ENCODE measurements at places on chromosomes 6 and 20.

GRCh38 chr6:44706011-44706410 lies 318.5 kb downstream of the CDC5L start:
- no peak for DNase-seq

DNA sequence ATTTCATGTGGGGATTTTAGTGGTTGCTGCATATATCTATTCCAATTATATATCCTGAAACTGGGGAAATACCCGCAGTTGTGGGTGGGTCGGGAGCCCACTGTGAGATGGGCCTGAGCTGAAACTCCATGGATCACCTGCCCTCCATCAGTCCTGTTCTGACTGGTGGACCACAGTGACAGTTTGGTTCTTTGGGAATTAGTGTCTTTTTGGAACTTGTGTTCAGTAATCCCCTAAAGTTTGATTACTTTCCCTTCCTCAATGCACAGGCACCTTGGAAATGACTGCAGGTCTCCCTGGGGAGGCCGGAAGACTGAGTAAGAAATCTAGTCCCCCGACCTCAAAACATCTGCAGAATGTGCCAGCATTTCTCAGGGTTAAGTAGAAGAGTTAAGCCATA lies 11.3 kb downstream of the STK35 start:
- DNase-seq, result no peak

DNA sequence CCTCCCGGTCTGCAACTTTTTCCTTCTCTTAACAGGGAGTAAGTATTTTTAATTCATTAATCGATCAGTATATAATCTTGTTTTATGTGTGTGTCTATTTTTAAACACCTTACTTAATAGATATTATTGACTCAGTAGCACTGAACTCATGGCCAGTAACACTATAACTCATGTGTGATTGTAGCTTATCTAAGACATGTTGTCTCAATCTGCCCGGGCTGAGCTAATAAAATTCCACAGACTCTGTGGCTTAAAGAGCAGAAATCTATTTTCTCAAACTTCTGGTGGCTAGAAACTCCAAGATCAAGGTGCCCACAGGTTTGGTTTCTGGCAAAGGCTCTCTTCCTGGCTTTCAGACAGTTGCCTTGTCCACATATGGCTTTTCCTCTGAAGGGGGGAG lies 68.8 kb upstream of the TNFAIP3 start:
- no peak for DNase-seq

DNA sequence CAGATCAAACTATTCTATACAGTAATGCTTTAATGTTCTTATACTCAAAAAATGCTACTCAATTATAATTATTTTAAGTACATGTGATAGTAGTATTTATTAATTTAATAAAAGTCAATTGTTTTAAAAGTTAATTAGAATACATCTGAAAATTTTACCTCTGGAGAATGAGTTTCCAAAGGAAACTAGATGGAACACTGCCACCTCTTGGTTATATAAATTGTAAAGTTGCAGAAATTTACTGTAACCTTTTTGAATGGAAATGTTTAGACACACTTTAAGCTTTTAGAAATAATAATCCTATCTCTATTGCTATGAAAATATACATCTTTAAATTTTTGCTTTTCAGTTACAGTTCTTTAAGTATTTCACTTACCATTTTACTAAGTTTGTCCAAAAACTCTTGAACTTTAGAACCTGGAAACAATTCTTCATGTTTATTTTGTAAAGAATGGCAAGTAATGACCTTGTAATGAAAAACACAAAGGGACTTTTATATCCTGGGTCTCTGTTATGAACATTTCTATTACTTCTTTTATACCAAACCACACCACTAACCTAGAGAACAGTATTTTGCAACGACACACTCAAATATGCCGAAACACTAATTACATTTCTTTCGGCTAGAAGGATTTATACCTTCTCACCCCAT lies 10.9 kb upstream of the BMP5 start:
- no peak for DNase-seq

DNA sequence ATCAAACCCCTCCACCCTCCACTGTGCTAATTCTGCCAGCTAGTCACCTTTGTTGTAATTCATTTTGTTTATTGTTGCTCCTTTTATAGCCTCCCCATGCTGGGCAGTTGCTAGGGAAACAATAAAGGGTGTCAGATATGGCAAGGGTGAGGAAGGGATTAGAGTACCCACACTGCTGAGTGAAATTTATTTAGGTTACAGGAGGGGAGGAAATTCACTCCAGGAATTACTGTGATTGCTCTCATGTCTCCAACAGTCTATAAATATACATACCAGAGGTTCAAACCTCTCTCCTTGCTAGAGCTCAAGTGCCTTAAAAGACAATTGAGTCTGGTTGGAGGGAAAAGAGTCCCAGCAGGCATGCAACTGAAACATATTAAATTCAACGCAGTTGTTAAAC lies 90.6 kb upstream of the ADGRF1 start:
- peak; percentile 86 for DNase-seq

GRCh38 chr6:568954-569523 lies 87.9 kb downstream of the HUS1B start:
- DNase-seq, result no peak

- DNase-seq, result no peak
Measured at GRCh38 chr6:135231469-135231844, 50.3 kb downstream of the MYB start.

DNA sequence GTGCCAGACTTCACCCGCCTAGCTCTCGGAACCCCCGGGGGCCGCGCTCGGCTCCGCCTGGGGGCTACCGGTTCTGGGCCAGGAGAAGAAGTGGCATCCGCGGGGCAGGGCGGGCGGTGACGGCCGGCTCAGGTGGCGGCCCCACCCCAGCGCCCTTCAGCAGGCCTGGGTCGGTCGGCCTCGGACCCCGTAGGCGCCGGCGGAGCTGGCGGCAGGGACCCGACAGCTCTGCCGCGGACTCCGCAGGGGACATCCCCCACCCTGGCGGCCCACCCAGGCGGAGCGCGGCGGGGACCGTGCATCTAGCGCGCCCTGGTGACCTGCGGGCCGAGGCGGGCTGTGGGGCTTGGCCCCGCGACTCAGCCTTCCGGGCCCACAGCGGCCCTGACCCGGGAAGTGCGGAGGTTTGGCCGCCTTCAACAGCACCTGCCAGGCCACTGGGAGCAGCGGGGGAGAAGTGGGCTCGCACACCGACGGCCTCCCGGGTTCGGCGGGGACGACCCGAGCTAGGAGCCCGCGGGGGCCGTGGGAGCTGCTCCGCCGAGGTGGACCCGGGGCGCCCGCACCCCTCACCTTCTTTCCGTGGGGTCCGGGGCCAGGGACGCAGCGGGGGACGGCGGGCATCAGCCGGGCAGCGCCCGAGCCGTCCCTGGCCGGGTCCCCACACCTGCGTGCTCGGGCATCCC lies 87.1 kb downstream of the TMEM242 start:
- DNase-seq, result no peak

DNA sequence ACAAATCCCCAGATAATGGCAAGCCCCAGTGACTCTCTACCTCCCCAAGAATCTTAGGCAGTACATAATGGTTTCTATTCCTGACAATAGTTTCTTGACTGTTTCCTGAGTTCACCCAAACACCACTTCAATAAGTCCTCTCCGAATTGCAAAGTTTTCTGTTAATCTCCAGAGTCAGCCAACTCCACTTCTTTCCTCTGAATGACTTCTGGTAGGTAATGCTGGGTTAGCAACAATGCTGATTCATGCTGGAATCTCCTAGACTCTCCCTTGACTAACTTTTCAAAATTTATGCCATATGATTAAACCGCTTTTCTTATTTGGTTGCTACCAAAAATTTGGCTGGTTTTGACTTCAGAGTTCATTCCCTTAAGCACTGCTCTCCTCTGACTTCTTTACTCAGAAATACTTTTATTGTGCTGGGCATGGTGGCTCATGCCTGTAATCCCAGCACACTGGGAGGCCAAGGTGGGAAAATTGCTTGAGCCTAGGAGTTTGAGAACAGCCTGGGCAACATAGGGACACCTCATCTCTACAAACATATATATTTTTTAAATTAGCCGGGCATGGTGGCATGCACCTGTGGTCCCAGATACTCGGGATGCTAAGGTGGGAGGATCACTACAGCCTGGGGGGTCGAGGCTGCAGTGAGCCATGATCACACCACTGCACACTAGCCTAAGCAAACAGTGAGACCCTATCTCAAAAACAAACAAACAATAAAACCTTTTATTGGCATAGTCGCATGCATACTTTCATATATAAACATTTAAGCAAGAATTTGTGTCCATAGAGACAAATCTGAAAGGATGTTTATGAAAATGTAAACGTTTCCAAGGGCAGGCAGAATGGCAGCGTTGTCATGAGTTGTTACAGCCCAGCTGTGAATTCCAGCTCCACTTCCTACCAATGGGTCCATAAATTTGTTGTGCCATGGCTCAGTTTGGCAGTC lies 249.3 kb upstream of the PLN start:
- no peak for DNase-seq

DNA sequence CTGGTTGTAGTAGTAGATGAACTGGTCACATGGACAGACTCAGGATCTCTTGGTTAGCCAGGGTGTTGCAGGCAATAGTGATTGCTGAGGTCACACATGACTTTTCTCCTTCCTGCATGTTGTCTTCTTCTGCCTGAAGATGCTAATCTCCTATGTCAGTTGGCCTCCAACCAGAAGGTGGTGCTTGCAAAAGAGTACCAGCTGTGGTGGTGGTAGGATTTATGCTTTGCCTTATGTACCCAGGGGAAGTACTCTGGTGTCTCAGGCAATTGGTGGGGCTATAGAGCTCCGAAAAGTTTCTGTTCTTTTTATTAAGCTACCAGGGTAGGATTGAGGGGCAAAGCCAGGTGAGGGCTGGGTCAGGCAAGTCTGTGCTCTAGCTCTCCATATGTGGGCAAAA lies 98.5 kb downstream of the CARMIL1 start:
- no peak for DNase-seq

DNA sequence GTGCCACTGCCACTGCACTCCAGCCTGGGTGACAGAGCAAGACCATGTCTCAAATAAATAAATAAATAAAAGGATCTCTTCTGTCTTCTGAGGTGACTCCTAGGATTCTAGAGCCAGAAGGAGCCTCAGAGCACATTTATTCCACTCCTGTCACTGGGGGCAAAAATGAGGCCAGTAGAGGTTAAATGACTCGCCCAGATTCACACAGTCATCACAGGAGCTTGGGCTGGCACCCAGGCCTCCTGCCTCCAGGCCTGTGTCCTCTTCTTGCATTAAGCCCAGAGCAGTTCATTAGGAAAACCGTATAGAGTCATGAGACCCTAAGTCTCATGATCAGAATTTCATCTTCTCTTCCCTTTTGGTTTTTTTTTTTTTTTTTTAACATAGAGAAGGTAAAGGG lies 243.3 kb downstream of the NRN1 start:
- DNase-seq, result no peak

- DNase-seq, result no peak
Measured at GRCh38 chr6:158868122-158868480, 48.9 kb upstream of the EZR start.

- DNase-seq, result no peak
Measured at GRCh38 chr20:59733351-59733750, 129.0 kb downstream of the PHACTR3 start.

DNA sequence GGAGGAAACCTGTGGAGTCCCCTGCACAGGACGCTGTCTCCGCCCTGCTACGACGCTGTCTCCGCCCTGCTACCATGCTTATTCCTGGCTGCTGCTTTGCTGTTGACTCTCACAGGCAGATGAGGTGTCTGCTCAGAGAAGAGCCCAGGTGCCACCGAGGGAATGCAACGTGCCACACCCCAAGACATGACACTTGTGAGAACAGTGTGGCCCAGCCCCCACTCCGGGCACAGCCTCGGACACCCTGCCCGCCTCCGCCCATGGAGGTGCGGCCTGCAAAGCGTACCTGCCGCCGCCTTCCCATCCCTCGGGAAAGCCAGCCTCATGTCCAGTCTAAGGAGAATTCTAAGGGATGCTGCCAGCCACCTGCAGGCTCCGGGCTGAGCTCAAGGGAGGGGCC lies 15.6 kb upstream of the MRGBP start:
- no peak for DNase-seq

GRCh38 chr20:10404023-10404628 lies 29.9 kb downstream of the MKKS start:
- no peak for DNase-seq

GRCh38 chr6:170142559-170142958 lies 148.3 kb downstream of the DLL1 start:
- no peak for DNase-seq

DNA sequence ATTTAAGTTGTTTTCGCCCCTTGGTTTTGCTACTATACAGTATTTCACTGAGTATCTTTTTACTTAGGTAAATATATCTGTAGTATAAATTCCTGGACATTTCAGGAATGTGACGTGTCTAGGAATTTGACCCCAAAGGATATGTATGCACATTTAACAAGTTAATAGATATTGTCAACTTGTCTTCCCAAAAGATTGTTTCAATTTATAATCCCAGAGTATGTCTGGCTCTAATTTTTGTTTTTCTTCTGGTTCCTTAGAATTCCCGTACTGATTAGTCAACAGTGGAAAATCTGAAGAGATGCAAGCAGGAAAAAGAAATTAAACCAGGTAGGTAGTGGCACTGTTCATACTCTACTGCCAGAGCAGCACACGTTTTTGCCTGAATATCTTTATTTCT lies 7.2 kb downstream of the PKIG start:
- no peak for DNase-seq

GRCh38 chr20:10487142-10488136 lies 52.3 kb downstream of the SLX4IP start:
- no peak for DNase-seq

DNA sequence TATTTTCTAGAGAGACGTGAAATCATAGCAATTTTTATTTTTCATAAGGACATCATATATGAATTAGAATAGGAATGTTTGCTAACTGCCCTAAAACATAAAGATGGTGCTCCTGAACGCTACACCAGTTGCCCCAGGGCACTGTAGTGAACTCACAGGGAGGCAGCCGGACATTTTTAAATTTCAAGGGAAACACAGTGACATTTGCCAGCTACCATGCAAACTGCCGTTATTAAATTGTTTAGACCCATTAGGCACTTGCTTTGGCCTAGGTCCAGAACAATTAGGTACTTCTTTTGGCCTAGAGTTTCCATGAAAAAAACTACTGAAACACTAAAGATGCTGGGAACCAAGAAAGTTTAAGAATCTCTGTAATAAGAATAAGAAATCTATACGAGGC lies 24.9 kb upstream of the CFAP206 start:
- DNase-seq, result no peak

GRCh38 chr6:22925920-22926789 lies 356.8 kb downstream of the HDGFL1 start:
- no peak for DNase-seq

GRCh38 chr6:158439255-158439654 lies 120.6 kb upstream of the TMEM181 start:
- peak; percentile 20 for DNase-seq

DNA sequence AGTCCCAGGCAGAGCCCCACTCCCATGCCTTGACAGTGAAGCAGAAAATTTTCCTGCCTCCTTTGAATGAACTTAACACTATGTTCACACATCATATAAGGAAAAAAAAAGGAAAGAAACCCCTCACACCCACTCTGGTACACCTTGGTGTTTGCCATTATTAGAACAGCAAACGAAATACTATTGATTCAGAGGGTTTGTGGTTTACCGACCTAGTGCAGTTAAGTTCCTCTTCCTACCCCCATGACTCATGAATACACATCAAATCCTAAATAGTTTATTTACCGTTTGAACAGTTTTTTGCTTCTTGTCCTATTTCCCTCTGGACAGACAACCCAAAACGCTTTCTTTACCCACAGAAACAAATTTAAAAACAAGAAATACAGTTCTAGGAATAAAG lies 237.7 kb downstream of the FOXA2 start:
- DNase-seq, result no peak
